ENCODE measurements at places on chromosomes 12 and 14.

GRCh38 chr12:66055837-66056319 lies 74.7 kb downstream of the LLPH start:
- DNase-seq = no peak

GRCh38 chr14:65414961-65415589 lies 2.5 kb downstream of the FUT8 start:
- DNase-seq = peak; percentile 72

DNA sequence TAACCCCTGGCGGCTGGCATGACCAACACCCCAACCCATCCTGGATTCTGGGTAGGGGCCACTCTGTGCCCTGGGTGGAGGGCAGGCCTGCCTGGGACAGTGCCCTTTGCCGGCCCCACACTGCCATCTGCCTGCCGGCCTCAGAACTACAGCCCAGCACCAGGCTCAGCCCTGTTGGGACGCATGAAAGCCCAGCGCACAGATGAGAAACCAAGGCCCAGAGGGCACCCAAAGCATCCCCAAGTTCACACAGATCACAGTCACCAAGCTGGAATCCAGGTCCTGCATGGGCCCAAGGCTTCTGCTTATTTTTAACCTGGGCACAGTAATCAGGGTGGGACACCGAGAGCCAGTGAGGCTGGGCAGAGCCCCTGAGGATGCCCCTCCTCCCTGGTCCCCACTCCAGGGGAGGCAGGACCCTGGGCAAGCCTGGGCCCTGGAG lies 26.2 kb downstream of the RFLNA start:
- peak; percentile 64 for DNase-seq

- DNase-seq = no peak
These were observed 52.4 kb downstream of the BCL2L14 start for GRCh38 chr12:12123036-12123604.

- DNase-seq = no peak
These were observed 143.9 kb upstream of the DIO3 start for GRCh38 chr14:101417434-101417833.

GRCh38 chr12:110677206-110677911 lies 11.6 kb downstream of the HVCN1 start:
- no peak for DNase-seq

DNA sequence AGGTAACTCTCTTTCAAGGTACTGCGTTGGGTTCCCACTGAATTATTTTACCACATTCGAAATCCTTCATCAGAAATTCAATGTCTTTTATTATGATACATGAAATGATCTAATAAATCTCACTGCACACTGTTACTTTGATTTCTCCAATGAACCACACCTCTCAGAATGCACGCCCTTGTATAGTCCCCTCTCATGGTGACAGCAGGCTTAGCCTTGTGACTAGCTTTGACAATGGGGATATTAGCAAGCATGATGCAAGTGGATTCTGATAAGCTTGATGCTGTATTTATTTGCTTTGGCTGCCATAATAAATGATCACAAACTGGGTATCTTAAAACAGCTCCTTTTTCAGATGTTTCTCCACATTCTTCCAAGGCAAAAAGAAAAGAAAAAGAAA lies 100.4 kb upstream of the ETV6 start:
- no peak for DNase-seq

- DNase-seq = peak; percentile 14
These were observed 178.3 kb downstream of the IPO8 start for GRCh38 chr12:30517320-30517719.

DNA sequence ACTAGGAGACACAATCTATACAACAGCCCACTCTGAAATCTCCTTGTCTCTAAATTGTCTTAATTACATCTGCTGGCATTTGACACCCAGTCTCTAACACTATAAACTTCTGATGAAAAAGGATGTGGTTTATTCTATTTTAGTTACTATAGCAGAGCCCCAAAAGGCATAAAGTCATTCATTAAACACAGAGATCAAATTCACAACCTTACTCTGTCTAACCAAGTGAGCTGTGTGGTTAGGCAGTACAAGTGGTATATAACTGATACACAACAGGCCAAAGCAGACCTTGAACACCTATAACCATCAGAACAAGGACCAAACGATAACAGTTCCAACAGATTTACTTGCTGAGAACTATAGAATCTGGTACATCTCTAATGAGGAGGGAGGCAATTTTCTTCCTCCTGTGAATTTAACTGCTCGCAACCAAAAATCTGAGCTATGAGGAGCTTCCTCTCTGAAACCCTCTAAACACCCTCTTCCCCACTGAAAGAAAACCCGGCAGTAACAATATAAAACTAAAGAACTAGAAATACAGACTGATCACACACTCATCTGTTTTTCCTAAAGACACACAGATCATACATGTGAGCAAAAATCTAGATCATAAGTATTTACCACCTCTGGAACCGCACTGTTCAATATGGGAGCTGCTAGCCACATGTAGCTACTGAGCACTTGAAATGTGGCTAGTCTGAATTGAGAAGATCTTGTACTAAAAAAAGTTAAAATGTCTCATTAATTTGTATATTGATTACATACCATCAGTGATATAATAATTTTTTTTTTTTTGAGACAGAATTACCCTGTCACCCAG lies 17.7 kb downstream of the SPPL3 start:
- DNase-seq = no peak

DNA sequence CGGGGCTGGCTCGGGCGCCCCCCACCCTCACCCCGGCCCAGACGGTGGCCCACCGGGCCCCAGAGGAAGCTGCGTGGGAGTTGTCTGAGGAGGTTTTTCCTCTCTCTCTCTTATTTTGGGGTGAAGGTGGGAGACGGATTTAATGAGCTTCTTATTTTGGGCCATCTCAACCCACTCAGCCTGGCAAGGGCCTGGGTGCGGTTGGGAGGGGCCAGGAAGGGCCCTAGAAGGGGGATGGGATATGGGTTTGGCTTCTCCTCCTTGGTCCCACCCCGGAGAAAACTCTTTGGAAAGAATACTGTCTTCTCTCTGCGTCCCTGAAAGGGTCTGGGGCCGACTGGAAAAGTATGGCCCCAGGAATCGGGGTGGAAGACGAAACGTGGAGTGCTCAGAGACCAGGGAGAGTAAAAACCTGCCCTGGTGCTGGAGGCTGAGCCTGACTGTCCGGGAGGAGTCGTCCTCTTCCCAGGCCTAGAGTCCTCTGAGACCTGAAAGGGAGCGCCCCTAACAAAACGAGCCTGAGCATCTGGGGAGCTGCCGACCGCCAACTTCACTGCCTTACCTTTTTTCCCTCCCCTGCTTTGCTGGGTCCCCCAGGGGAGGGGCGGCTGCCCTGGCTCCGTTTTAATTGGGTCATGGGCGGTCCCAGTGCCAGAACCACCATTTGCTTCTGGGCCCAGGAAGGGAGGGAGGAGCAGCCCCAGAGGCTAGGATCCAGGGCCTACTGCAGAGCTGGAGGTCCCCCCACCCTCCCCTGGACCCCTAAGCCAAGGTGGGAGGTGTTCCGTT lies 1.6 kb downstream of the MMP14 start:
- DNase-seq = peak; percentile 80

GRCh38 chr14:22689199-22689598 lies 45.0 kb upstream of the OR6J1 start:
- DNase-seq = peak; percentile 88

- DNase-seq = no peak
These were observed 41.9 kb downstream of the STX2 start for GRCh38 chr12:130796985-130797686.

- DNase-seq = no peak
These were observed 606 bp downstream of the PRIMA1 start for GRCh38 chr14:93787465-93788292.

DNA sequence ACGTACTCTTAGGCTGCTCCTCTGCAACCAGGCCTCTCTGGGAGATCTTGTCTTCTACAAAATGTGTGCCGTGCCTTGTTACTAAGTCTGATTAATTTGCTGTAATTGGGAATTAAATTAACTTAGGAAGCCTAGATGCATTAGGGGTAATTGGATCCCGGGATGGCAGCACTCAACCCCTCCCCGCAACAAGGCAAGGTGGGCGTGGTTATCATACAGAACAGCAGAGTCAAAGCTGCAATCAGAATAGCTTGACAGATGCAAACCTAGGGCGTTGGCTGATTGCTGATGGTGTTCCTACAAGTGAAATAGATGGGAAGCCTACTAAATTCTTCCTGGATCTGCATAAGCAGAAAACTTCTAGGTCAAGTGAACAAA lies 34.5 kb upstream of the NFYB start:
- no peak for DNase-seq

DNA sequence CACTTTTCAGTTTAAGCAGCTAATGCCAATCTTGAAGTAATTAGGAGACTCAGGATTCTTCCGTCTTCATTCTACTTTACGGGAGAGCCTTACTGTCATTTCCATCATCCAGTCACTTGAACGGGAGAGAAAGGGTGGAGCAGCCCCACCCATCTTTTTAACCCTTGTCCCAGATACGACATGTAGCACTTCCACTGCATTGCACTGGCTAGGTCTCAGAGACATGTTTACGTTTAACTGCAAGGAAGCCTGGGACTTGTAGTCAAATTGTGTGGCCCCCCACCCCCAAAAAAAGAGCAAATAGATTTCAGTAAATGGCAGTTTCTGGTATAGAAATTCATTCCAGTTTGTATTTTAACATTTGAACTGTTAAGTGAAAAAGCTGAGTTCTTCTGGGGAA lies 46.1 kb upstream of the SYT1 start:
- no peak for DNase-seq

DNA sequence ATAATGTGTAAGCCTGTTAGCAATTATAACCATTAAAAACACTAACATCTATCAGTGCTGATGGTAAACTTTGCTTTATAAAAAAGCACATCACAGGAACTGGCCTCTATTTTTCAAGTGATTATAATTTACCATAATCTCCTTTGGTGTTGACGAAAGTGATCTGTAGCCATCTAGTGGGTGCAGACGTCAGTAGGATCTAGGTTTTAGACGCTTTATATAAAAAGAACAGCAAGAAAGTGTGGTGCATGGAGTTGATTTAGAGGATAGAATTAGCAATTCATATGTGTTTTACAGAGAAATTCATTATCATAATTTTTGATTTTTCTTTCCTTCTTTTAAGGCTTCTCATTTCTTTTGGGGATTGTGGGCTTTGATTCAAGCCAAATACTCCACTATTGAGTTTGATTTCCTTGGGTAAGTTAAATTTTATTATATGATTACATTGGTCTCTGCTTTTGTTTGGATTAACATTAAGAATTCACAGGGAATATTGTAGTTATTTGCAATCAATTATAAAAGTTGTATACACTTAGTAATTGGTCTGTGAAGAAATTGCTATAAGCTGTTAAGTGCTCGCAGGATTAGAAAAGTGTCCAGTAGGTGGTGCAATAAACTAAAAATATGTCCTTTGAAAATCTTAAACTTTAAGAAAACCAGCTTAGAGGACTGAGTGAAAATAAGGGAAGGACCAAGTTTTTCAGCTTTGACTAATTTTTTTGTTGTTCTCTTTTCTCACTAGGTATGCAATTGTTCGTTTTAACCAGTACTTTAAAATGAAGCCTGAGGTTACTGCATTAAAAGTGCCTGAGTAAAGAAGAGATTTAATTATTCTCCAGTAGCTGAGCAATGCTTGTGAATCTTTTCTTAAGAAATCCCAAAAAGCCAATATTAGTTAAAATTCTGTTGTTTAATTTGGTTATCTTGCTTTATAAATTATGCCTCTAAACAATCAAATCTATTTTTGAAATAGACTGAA lies 59.5 kb downstream of the ETNK1 start:
- peak; percentile 73 for DNase-seq

GRCh38 chr14:100291305-100292075 lies 14.8 kb downstream of the SLC25A29 start:
- DNase-seq = no peak

DNA sequence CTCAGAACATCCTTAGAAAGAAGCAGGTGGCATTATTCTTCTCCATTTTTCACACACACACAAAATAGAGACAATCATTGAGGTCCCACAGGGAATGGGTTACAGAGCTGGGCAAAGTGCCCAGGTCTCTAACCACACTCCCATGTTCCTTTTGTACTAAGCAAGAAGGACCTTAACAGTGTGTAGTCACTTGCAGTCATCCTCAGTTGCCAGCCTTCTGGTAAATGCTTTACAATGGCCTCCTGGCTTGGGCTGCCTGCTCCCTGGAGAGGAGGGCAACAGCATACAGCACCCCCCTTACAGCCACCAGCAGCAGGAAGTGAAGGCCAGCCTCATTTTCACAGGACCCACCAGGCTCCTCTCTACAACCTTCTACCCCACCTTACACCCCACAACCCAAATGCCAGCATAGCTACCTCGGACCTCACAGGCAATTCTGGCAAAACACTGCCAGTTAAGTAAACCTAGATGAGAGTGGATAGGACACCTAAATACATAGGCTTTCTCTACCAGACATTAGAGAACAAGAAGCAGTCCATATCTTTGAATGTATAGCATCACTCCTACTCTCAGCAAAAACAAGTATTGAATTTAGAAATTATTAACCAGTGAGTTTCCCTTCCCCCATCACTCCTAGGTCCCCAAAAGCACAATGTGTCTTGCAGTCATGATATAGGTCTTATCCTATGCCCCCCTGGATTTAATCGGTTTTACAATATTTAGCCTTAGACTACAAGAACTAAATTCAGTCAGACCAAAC lies 88.1 kb downstream of the PPP2R5E start:
- peak; percentile 75 for DNase-seq

DNA sequence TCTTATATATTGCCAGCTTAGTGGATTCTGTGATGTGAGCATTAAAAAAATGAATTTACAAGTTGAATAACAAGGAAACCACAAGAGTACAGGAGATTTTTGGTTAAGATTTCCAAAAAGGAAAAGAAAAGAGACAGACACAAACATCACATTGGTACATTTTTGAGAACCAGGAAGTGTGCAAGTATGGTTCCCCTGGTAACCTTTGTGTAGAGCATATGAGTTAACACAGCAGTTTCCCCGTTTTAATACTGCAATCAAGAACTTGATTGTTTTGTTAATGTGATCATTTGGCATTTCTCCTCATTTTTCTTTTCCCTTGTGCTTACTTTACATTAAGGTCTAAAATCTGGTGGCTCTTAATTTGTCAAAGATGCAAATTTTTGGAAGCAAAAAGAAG lies 490.4 kb upstream of the ATP2B1 start:
- DNase-seq = peak; percentile 60

GRCh38 chr12:11795913-11796459 lies 146.5 kb downstream of the ETV6 start:
- DNase-seq = peak; percentile 87

DNA sequence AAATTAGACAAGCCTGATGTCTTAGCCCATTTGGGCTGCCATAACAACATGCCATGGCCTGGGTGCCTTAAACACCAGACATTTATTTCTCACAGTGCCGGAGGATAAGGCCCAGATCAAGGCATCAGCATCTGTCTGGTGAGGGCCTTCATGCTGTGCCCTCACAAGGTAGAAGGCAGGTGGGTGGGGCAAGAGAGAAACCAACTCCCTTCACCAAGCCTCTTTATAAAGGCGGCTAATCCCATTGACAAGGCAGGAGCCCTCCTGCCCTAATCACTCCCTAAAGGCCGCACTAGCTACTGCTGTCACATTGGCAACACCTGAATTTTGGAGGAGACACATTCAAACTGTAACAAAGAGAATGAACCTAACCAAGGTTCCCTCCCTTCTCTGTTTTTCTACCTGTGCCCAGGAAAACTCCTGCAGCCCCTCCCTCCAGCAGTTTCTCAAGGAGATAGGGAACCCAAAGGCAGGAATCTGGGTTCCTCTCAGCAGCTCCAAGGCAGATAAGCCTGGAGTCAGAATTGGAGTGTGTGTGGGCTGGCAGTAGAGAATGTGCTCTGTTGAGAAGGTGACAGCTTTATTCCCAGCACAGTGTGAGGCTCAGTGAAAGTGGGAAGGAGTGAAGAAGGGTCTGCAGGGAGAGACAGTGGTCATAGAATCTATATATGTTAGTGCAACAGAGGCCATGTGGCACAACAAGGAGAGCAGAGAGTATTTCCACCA lies 21.7 kb upstream of the GPATCH2L start:
- DNase-seq = no peak

- peak; percentile 18 for DNase-seq
These were observed 55.6 kb upstream of the PPP2R5C start for GRCh38 chr14:101705733-101706508.

- DNase-seq = no peak
These were observed 235.9 kb downstream of the CPNE8 start for GRCh38 chr12:38669530-38669929.

All from cardiac fibroblast (primary cell).